Activated naive CD4-positive, alpha-beta T cell treated with anti-CD3 and anti-CD28 coated beads for 36 hours (primary cell): ENCODE measurements at places on chromosomes 5 and 9. TPM values are rescaled to one million over a fixed set of nuclear protein-coding genes. Genes with fewer than 3 reads are reported as not detected.

The AGXT2 gene
- not detected for total RNA-seq

The CD274 gene
- 15.0 TPM for total RNA-seq

GRCh38 chr9:3467593-3468219, 58.1 kb downstream of the RFX3 start:
- no peak overlapping the region for H3K27ac ChIP-seq
- no peaks in the 10 kb centered on the region for H3K27me3 ChIP-seq
- H3K4me3 ChIP-seq: no peak overlapping the region
- H3K4me1 ChIP-seq: peaks cover 12% of the 10 kb centered on the region
- H3K36me3 ChIP-seq: peaks cover 9% of the 10 kb centered on the region

GRCh38 chr5:142316681-142317080, 8.1 kb downstream of the SPRY4 start:
- no peak overlapping the region for H3K4me3 ChIP-seq
- peaks cover 34% of the 10 kb centered on the region for H3K4me1 ChIP-seq
- peaks cover 11% of the 10 kb centered on the region for H3K27me3 ChIP-seq
- no peak for DNase-seq
- no peaks in the 10 kb centered on the region for H3K36me3 ChIP-seq
- H3K27ac ChIP-seq: peak overlapping the region; percentile 2

DNA sequence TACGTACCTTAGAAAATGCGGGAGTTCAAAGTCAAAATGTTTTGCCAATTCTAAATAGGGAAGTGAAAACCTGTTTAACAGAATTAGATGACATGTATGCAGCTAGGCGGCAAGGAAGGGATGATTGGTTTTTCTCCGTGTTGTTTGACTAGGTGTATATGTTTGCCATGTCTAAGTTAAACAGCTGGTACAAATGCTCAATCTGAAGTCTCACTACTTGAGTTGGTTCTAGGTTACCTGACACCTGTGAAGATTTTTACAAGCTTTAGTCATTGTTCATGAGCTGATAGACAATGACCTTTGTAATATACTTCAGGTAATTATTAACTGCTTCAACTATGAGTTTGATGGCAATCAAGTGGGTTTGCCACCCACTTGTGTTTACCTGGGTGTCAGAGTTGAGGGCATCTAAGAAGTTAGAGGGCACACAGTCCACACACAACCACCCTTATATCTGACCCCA, 74.3 kb downstream of the SLC44A1 start:
- no peak overlapping the region for H3K27ac ChIP-seq
- no peaks in the 10 kb centered on the region for H3K4me1 ChIP-seq
- DNase-seq: no peak
- no peak overlapping the region for H3K4me3 ChIP-seq
- no peaks in the 10 kb centered on the region for H3K27me3 ChIP-seq
- no peaks in the 10 kb centered on the region for H3K36me3 ChIP-seq

GRCh38 chr5:43110606-43111170, 10.0 kb upstream of the ZNF131 start:
- no peak overlapping the region for H3K4me3 ChIP-seq
- peak; percentile 81 for DNase-seq
- H3K4me1 ChIP-seq: peaks cover 44% of the 10 kb centered on the region
- no peaks in the 10 kb centered on the region for H3K36me3 ChIP-seq
- no peaks in the 10 kb centered on the region for H3K27me3 ChIP-seq

- no peaks in the 10 kb centered on the region for H3K36me3 ChIP-seq
- H3K27ac ChIP-seq: no peak overlapping the region
- H3K4me1 ChIP-seq: peaks cover 2% of the 10 kb centered on the region
- no peak for DNase-seq
Measured at GRCh38 chr9:93226819-93227218, 42.9 kb downstream of the WNK2 start.

- H3K4me1 ChIP-seq: peaks cover 27% of the 10 kb centered on the region
- peak; percentile 28 for DNase-seq
- peaks cover 3% of the 10 kb centered on the region for H3K36me3 ChIP-seq
- H3K27me3 ChIP-seq: no peaks in the 10 kb centered on the region
- H3K4me3 ChIP-seq: no peak overlapping the region
Measured at GRCh38 chr9:97979788-97980478, 3.2 kb upstream of the ANP32B start.

DNA sequence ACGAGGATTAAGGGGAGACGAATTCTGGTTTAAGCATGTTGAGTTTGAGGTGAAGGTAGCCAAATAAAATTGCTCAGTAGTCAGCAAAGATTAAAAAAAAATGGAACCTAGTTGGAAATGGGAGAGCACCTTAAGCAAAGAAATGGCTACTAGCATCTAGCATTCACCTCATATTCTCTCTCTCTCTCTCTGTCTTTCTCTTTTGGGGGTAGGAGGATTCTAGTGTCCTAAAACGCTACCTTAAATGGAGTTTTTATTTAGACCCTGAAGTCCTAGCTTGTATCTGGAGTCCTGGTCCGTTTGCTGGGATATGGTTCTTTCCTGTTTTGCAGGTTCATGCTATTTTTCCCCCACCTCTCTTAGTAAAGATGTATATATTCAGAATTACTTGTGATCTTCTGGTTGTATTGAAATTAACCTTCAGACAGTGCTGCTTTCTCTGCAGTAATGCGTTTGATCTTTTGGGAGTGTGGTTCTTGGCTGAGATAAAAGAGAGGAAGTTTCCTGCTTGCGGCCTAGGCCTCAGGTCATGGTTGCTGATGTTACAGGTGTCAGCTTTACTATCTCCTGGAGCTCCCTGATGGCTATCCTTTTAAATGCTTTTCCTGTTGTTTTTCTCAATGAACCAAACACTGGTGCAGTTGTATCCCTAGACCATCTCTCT, 8.0 kb downstream of the TGFBR1 start:
- H3K27ac ChIP-seq: peak overlapping the region; percentile 73
- H3K4me1 ChIP-seq: peaks cover 83% of the 10 kb centered on the region
- H3K36me3 ChIP-seq: no peaks in the 10 kb centered on the region
- H3K27me3 ChIP-seq: no peaks in the 10 kb centered on the region
- DNase-seq: peak; percentile 58

- no peaks in the 10 kb centered on the region for H3K4me1 ChIP-seq
- no peak overlapping the region for H3K27ac ChIP-seq
- H3K36me3 ChIP-seq: no peaks in the 10 kb centered on the region
- H3K4me3 ChIP-seq: no peak overlapping the region
- no peaks in the 10 kb centered on the region for H3K27me3 ChIP-seq
Measured at GRCh38 chr5:179272326-179273072, 72.8 kb downstream of the ADAMTS2 start.

The RNF180 gene
- total RNA-seq: not detected

DNA sequence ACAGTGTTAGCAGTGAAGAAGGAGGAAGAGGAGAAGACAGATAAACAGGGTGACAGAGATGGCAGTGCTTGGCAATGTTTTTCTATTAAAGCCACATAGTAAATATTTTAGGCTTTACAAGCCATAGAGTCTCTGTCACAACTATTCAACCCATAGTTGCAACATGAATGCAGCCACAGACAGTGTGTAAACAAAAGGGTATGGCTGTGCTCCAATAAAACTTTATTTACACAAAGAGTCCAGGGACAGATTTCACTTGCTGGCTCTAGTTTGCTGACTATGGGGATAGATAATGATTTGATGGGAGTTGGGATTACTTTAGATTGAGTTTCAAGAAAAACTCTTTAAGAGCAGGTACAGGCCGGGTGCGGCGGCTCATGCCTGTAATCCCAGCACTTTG, 224.8 kb upstream of the SEMA6A start:
- DNase-seq: no peak
- no peaks in the 10 kb centered on the region for H3K4me1 ChIP-seq
- no peak overlapping the region for H3K4me3 ChIP-seq
- no peaks in the 10 kb centered on the region for H3K27me3 ChIP-seq
- no peak overlapping the region for H3K27ac ChIP-seq
- no peaks in the 10 kb centered on the region for H3K36me3 ChIP-seq

The PRUNE2 gene
- not detected for total RNA-seq

The OR2K2 gene
- total RNA-seq: not detected

DNA sequence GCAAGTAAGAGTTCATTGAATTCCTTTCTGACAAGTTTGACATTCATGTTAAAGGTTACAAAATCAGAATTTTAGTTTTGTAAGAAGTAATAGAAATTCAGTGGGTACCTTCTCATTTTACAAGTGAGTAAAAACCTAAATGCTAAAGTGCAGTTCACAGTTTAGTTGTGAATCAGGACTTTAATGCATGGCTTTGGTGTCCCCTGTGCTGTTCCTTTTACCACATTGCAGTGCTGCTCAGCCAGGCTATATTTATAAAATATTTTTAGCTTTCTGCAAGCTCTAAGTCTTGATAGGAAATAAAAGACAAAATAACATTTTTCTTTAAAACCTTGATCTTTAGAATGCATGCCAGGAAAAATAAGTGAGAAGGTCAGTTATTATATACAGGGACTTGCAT, 26.3 kb downstream of the PAM start:
- H3K27ac ChIP-seq: no peak overlapping the region
- peaks cover 15% of the 10 kb centered on the region for H3K36me3 ChIP-seq
- H3K27me3 ChIP-seq: no peaks in the 10 kb centered on the region
- no peak for DNase-seq
- no peak overlapping the region for H3K4me3 ChIP-seq
- peaks cover 73% of the 10 kb centered on the region for H3K4me1 ChIP-seq

DNA sequence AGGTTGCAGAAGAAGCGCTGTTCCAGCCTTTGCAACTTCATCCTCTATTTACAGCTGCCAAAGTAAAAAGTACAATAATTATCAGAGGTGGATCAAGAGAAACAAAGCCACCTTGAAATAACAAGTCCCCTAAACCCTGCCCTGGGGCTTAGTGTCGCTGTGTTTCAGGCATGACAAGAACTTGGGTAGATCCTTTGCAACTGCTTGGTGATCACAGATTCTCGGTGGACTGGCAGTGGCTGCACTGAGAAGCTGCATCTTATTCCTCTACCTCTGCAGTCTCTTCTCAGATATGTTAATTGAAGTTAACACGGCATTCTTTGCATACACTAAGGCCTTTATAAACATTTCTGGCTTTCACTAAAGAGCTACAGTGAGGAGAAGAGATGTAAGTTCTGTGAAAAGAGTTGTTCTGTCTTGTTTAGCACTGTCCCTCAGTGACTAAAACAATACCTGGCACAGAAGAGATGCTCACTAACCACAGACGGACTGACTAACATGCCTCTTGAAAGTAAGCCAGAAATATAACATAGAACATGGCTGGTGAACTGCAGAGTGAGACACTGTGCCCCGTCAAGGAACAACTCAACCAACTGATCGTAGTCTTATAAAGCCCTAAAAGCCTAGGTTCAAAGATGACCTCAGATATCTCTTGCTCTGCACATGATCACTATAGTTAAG, 144.2 kb downstream of the MLLT3 start:
- H3K4me1 ChIP-seq: peaks cover 60% of the 10 kb centered on the region
- no peak overlapping the region for H3K27ac ChIP-seq
- H3K27me3 ChIP-seq: no peaks in the 10 kb centered on the region
- H3K36me3 ChIP-seq: no peaks in the 10 kb centered on the region

DNA sequence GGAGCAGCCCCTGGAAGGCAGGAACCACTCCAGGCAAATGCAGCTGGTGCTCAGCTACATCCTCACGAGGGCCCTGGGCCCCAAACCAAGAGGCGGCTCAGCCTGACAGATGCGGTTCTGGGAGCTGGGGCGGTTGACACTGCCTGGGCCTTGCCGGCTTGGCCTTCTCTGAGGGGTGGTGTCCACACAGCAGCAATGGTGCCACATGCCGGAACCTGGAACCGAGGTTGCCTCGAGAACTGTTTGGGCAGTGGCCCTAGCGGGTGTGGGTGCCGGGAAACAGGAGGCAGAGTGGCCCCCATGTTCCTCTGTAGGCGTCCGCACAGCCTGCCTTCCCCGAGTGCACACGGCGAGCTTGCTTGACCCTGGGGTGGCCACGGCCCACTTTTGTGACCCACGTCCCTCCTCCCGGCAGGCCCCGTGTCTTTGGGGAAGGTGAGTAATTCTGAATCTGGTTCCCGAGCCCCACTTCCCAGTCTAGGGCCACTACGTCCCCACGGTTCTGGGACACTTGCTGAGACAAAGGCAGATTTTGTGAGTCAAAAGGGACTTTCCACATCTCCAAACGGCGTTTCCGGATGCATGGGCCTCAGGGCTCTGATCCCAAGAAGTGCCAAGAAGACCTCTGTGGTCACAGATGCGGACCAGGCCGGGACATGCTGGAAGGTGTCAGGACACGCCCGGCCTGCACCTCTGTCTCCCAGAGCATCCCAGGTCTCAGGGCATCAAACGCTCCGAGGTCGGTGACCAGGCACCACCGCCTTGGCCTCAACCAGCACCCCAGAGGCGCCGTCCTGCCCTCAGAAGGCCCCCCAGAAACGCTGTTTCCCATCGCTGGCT, 27.7 kb upstream of the SLC12A7 start:
- H3K27ac ChIP-seq: no peak overlapping the region
- H3K4me1 ChIP-seq: peaks cover 3% of the 10 kb centered on the region
- DNase-seq: no peak
- H3K36me3 ChIP-seq: no peaks in the 10 kb centered on the region
- H3K4me3 ChIP-seq: no peak overlapping the region

GRCh38 chr5:158755221-158755620, 344.5 kb downstream of the EBF1 start:
- no peaks in the 10 kb centered on the region for H3K36me3 ChIP-seq
- H3K27ac ChIP-seq: no peak overlapping the region
- peaks cover 3% of the 10 kb centered on the region for H3K27me3 ChIP-seq
- DNase-seq: no peak
- H3K4me3 ChIP-seq: no peak overlapping the region

- H3K27ac ChIP-seq: no peak overlapping the region
- no peaks in the 10 kb centered on the region for H3K36me3 ChIP-seq
- H3K27me3 ChIP-seq: peaks cover 12% of the 10 kb centered on the region
- H3K4me3 ChIP-seq: no peak overlapping the region
Measured at GRCh38 chr9:88986776-88987175, 4.5 kb upstream of the S1PR3 start.

DNA sequence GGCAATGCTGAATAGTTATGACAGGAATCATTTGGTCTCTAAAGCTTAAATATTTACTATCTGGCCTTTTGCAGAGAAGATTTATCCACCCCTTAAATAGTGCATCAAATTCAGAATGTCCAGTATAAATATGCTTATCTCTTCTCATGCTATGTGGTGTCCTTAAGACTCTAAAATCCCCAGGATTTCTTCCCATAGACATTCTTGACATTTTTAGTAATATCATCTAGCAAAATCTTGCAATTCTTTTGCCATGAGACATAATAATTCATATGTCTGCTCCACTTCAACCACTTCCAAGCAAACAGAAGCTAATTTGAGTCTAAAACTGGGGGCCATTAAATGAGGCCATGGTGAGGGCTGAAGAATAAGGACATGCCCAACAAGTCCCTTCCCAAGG, 1923.4 kb upstream of the CDH9 start:
- no peak overlapping the region for H3K27ac ChIP-seq
- H3K27me3 ChIP-seq: no peaks in the 10 kb centered on the region
- no peaks in the 10 kb centered on the region for H3K36me3 ChIP-seq
- no peak for DNase-seq
- H3K4me1 ChIP-seq: no peaks in the 10 kb centered on the region

DNA sequence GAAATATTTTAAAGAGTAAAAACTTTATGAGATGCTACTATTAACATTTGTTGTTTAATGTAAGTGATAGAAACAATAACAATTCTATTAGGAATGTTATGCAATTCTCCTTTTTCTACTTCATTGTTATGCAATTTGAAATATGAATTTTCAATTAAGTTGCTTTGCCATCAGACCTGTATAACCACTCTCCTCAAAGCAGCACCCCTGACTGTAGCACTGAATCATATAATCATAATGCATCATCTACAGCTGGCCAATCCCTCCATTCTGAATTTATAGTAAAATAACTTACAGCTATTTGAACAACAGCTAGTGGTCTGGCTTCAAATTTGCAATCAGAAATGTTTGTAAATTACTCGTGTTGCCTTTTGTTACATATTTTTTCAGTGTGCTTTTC, 29.2 kb downstream of the FBXO4 start:
- no peak overlapping the region for H3K4me3 ChIP-seq
- peaks cover 2% of the 10 kb centered on the region for H3K36me3 ChIP-seq
- DNase-seq: no peak
- no peak overlapping the region for H3K27ac ChIP-seq
- peaks cover 5% of the 10 kb centered on the region for H3K27me3 ChIP-seq

GRCh38 chr9:128729766-128730517, 6.0 kb upstream of the ZDHHC12 start:
- no peak overlapping the region for H3K4me3 ChIP-seq
- DNase-seq: no peak
- H3K4me1 ChIP-seq: peaks cover 6% of the 10 kb centered on the region
- no peaks in the 10 kb centered on the region for H3K36me3 ChIP-seq
